ENCODE measurements at places on chromosomes 16 and 17. TPM values are rescaled to one million over a fixed set of nuclear protein-coding genes. Genes with fewer than 3 reads are reported as not detected.

DNA sequence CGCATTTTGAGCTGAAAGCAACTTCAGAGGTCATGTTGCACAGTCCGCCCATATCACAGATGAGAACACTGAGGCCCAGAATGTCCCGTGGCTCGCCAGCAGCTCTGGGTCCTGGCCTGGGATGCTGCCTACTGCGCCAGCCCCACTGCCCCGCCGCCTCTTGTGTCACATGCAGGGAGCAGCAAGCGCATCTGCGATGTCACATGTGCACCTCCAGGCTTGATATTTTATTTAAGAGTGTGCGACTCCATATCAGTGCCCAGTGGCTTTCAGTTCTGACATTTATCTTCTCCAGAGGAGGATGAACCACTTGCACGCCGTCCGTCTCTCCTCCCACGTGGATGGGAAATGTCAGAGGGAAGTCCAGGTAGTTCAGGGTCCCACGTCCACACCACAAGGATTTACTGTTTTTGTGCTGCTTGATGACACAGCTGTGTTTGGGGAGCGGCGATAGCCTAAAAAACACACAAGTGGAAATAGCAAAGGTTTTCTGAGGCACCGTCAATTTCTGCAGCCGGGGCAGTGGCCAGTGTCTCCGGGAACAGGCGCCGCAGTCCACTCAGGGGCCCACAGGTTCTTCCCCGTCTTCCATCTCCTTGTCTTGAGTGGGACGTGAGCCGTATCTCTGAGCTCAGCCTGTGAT, 7.0 kb upstream of the RBFOX3 start:
- no peak for DNase-seq

Gene TBC1D3I
- not detected for total RNA-seq

Gene NACA2
- total RNA-seq: not detected

DNA sequence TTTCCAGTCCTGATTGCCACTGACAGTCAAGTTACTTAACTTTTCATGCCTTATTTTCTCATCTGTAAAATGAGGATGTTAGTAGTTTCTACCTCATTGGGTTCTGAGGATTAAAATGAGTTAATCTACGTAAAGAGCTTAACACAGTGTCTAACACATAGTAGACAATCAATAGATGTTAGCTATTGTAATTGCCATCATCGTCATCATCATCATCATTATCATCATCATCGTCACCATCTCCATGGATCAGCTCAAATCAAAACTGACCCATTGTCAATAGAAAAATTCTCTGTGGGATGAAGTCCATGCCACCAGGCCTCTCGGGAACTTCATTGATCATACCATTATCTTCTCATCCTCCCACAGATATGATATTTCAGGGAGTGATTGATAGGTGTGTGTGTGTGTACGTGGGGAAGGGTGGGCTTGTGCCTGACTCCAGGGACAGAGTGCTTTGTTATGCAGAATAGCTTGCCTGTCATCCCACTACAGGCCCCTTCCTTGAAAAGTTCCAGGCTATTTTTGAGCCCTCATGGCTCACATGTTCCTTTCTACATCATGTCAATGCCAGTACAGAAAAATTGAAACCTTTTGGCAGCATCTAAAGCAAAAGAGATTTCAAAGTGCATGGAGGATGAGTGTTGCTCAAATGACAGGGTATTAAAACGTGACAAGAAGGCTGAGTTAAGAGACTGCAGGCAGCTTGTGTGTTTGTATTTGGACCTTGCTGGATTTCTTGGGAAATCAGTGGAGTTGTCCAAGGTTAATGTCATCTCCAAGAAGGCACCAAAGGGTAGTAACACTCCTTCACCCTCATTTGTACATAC, 133.9 kb downstream of the PRKCB start:
- no peak for DNase-seq

DNA sequence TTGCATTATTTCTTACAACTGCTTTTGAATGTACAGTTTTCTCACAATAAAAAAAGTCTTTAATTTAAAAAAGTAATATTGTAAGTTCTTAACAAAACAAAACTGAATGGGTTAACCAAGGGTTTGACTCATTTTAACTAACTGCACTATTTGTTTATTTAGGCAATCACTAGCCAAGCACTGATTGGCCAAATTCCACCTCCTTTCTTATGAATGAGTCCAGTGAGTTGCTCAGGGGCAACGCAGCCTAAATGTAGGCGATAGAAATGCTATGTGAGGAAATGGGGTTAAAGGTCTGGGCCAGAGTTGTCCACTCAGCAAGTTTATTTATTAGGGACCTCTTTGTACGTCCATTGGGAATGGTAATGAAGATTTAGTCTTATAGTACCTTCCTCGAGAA, 89.6 kb upstream of the MAF start:
- DNase-seq: no peak

DNA sequence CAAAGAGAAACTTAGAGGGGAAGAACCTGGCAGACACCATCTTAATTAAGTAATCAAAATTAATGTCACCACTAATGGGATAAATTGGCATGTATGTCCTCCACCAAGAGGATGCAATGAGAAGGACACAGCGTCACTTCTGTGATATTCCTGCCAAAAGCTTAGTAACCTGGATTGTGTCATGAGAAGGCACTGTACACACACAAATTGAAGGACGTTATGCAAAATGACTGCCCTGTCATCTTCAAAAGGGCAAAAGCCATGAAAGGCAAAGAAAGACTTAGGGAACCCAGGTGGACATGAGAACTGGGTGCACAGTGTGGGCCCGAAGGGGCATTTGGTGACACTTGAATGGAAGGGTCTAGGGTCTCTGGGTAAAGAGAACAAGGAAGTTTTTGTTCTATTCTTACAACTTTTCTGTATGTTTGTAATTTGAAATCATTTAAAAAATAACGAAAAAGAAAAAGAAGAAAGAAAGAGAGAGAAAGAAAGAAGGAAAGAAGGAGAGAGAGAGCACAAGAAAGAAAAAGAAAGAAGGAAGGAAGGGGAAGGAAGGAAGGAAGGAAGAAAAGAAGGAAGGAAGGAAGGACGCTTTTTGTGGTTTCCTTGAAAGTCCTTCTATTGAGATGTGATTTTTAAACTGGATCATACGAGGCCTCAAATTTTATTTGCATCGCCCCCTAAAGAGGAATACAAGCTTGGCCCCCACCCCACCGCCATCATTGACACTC, 4.0 kb upstream of the APOH start:
- no peak for DNase-seq

DNA sequence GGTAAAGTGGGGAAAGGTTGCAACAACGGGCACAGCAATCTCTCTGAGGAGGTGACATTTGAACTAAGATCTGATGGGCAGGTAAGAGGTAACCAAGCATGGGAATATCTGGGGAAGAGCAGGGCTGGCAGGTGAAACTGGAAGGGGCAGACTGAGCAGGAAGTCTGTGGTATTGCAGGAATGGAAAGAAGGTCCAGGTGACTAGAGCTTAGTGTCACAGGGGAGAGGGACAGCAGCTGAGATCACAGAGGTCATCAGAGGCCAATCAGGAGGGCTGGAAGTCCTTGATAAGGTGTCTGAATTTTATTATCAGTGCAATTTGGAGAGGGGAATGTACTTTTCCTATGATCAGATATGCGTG, 73.3 kb upstream of the DHX40 start:
- no peak for DNase-seq

- peak; percentile 62 for DNase-seq
Measured at GRCh38 chr16:85550953-85551924, 61.9 kb upstream of the GSE1 start.

GRCh38 chr17:58311429-58311894, 17.1 kb downstream of the TSPOAP1 start:
- DNase-seq: no peak

Gene KRT28
- not detected for total RNA-seq

Gene CBX8
- total RNA-seq: 4.1 TPM

Gene SDR42E2
- total RNA-seq: not detected

Gene NRN1L
- total RNA-seq: not detected
